NCI-H187 treated with DMSO at 0.1 percent for 48 hours (cell line): ENCODE measurements at places on chromosomes 1 and 21.
A peak's percentile ranks its signal among the peaks of the same experiment; 100 is the strongest.

GRCh38 chr1:189874715-189875435 is 602.8 kb downstream of the BRINP3 start:
- no peak for DNase-seq

DNA sequence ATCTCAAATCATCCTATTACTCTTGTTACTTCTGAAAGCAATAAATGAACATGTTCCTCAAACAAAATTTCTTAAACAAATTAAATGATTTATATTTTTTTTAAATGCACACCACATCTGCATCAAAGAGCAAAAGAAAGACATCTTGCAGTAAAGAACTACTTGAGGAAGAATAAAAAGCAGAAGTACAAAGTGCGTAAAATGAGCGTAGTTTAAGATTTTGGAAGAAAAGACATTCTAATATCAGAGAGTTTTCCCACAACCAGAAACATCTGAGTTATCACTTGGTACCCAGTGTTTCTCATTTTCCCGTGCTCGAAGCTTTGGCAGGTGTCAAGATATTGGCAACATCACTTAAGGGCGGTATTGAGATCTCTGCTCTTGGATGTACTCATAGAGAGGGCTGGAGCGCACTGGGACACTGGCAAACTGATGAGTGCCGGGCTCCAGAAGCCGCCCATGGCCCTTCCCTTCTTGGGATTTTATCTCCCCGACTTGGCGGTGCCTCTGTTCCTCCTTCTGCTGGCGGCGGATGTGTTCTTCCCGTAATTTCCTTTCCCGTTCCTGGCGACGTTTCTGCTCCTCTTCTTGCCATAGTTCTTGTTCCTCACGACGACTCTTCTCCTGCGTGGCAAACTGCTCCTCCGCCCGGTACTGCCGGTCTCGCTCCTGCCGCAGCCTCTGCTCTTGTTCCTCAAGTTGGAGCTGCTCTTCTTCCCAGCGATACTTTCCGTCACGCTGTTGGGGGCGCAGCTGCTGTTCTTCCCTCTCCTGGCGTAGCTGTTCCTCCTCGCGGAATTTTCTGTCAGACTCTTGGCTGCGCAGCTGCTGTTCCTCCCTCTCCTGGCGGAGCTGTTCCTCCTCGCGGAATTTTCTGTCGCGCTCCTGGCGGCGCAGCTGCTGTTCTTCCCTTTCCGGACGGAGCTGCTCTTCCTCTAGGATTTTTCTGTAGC is 7.9 kb downstream of the TCHH start:
- DNase-seq, result no peak

GRCh38 chr1:1344655-1345361 is 4.4 kb downstream of the DVL1 start:
- DNase-seq, result no peak

- DNase-seq, result no peak
Observed at GRCh38 chr1:232172563-232172962, 457.4 kb downstream of the SIPA1L2 start.

GRCh38 chr21:37207441-37208009 is 59.6 kb downstream of the VPS26C start:
- no peak for DNase-seq

DNA sequence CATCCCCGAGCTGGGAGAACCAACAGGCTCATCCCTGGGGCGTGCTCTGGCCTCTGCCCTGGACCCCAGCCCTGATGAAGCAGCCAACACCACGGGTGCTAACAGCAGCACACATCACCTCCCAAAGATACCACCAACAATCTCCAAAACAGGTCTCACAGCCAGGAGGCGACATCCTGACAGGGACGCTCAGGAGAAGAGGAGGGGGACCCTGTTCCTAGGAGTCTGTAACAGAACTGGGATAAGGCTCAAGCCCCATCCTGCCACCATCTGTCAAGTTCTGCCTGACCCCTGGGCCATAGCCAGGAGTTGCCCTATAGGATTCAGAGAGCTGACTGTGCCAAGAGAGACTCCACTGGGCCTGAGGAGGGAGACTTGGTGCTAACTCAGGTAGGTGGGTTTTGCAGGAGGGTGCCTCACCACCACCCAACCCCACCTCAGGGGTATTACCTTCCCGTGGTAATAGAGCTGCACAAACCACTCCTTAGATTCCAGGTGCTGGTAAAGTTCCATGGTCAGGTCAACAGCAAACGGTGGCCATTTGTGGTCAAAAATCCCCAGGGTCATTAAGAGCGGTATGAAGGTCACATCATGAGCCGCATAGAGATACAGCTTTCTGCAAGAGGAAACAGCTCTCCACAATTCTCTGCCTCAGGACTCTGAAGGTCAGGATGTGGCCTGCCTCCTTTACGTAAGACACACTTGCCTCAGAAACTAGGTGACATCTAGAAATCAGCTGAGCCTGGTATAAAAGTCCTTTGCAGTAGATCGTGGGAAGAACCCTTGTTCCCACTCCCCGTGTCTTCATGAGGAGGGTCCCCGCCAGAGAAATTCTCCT is 22.3 kb downstream of the ACP6 start:
- DNase-seq, result no peak

DNA sequence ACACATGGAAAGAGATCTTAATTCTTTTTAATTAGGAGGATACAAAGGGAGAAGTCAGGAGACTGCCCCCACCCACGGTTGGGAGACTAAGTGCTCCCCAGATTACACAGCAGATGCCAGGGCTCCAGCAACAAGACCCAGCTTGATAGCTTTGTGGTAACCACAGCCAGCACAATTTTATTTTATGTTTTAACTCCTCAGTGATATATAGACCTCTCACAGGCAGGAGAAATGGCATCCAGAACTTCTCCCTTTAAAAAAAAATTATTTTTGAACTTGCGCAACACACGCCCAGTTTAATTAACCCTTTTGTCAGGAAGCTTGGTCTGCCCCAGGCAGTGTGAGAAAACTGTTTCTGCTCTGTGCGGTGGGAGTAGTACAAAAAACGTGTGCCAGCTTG is 62.6 kb upstream of the ACOT11 start:
- DNase-seq, result no peak

DNA sequence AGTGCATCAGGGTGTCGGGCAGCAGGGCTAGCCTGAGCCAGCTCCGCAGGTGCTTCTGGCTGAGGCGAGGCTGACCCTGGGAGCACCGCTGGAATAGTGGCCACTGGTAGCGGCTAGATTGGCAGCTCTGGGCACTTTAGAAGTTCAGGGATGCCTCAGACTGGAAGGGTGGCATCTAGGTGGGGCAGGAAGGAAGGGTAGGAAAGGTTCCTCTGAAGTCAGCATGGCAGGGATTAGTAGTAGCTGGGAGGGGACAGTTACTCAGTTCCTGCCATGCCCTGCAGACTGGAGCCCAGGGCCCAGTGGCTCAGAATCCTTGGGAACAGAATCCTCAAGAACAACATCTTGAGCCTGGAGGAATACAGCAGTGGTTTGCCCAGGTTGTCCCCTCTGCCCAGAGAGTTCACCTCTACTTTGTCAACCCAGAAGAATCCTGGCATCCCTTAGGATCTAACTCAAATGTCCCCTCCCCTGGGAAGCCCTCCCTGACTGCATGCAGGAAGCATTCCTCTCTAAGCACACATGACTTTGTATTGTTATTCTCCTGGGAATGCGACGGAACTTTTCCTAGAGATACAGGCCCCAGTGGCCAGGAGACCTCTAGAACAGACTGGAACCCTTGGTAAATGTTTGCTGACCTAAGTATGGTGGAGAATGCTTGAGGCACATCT is 39.5 kb upstream of the BCAR3 start:
- no peak for DNase-seq

- no peak for DNase-seq
Observed at GRCh38 chr1:24935615-24936484, 5.8 kb upstream of the RUNX3 start.

DNA sequence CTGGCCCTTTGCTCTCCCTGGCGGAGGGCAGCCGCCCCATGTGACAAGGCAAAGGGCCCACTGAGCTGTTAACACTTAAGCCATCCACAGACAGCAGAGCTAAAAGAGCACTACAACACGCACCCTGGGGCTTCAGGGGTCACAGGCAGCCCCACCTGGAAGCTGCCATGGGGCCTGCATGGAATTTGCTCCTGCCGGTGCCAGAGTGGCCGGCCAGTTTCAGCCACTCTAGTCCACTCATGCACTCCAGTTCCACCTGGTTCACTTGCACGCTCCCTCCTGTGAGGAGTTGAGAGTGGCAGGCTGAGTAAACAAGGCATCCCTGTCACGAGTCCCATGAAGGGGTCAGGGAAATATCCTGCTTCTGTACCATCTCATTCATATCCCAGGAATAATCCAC is 55.3 kb downstream of the RIMS3 start:
- DNase-seq, result no peak

DNA sequence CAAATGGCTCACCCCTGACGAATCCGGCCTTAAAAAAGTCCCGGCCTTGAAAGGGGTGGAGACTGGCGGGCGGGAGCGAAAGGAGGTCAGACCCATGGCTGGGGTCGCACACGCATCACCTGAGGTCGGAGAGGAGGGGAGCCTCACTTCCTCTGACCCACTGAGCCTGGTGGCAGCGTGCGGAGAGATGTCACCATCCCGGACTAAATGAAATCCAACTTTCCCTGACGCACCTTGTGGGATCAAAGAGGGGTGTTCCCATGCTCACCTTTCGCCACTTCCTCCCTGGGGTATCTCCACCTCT is 709 bp upstream of the SLC41A1 start:
- no peak for DNase-seq

DNA sequence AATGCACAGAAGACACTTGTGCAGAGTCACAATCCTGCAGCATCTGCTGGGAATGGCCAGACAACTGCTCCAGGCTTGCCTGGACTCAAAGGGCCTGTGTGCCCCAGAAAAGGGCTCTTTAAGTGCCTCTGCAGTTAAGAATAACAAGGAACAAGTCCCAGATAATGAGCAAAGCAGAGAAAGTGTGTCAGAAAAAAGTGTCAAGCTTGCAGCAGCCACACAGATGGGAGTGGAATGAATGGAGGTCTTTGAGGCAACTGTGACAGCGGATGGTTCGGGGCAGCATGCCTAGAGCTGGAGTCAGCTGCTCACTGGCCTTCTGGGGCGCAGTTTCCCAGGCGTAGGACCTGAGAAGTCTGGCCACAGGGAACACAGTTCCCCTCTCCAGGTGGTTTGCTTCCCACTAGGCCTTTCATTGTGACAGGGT is 5.1 kb downstream of the PARP1 start:
- DNase-seq, result no peak

- DNase-seq, result no peak
Observed at GRCh38 chr1:182374101-182374834, 17.3 kb downstream of the GLUL start.

GRCh38 chr1:166999075-166999474 is 10.0 kb downstream of the MAEL start:
- no peak for DNase-seq

DNA sequence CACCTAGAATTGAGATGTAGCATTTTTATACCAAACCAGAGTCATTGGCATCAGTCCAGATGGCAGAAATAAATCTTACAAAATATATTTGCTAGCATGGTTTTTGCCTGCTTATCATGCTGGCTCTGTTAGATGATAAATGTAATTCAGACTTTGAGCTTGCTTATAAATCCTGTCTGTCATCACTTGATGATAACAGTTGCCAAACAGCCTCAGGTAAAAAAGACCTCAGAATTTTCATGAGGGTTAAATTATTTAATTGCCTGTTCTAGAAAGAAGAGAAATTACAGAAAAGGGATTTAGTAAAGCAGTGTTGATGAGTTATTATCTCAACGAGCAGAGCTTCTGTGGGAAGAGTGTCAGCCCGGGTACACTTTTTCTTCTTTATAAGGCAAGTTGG is 83.3 kb downstream of the FNBP1L start:
- DNase-seq, result no peak

- no peak for DNase-seq
Observed at GRCh38 chr1:44616991-44617702, 57.1 kb downstream of the TMEM53 start.

DNA sequence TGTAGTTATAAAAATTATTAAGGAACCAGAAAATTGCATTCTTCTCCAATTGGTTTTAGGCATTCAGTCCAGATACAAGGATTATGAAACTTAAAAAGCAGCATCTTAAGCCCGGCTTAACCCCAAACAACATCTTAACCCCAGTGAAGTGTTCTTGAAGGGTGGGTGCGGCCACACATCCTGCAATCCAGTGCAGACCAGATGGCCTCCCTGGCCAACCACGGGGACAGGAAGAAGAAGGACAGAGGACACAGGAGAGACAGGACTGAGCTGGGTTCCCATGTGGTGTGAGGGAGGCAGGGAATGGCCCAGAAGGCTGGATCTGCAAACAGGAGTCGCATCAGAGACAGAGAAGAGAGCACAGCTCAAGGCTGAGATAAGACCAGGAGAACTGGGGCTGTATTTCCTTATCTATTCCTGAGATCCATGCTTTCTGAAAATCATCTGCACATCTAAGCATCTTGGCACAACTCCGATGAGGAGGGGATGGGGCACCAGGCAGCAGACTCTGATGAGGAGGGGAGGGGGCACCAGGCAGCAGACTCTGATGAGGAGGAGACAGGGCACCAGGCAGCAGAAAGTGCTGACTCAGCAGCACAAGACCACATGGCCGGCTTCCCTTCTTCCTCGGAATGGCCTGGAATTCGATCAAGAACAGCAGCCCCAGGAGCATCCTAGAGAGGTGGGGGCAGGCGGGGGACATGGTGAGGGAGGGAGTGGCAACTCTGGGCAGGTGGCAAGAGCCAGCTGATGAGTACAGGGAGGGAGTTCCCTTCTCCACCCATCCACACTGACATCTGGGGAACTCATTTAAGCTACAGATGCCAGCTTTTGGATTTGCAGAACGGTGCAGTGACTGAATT is 26.6 kb downstream of the ABCG1 start:
- peak; percentile 52 for DNase-seq

GRCh38 chr1:42832641-42833240 is 13.7 kb upstream of the ZNF691 start:
- DNase-seq, result no peak

DNA sequence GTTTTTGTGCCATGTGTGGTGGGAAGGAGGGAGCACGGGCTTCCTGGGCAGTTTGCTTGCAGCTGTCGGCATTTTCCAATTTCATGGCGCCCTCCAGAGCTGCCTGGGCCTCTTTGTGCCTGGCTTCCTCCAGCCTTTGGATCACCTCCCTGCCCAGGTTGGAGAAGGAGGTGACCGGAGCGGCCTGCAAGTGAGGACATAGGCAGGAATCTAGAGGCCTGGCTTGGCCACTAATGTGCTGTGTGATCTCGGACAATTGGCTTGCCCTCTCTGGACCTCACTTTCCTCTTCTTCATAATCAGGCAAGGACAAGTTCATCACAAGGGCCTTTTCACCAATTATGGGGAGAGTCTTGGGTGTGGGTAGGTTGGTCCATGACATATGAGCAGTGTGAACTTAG is 245.1 kb downstream of the MATN1 start:
- DNase-seq, result no peak

DNA sequence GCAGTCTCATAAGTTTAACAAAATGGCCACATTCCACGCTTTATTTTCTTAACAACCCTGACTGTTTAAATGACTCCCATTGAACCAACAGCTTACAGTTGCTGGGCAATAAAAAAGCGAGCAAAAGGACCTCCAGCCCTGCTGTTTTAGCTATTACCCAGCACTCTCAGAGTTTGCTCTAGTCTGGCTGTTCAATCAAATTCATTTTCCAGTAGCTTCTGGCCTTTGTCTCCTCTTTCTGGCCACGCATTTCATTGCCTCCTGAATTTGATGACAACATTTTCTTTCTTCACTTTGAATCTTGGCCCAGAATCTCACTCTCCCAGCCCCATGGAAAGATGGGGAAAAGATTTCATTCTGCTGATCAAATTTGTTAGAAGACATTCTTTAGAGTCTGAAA is 44.1 kb upstream of the DOCK7 start:
- DNase-seq, result no peak

GRCh38 chr21:43619856-43620255 is 39.4 kb downstream of the HSF2BP start:
- DNase-seq, result no peak

- no peak for DNase-seq
Observed at GRCh38 chr1:20739225-20739624, 6.7 kb upstream of the SH2D5 start.

- DNase-seq, result no peak
Observed at GRCh38 chr1:116453906-116454305, 80.9 kb downstream of the ATP1A1 start.
